Thymus (tissue), 14 donors: ENCODE measurements at places on chromosomes 1 and 21.

- no peak for DNase-seq
Measured at GRCh38 chr1:191886977-191887376, 271.3 kb upstream of the RGS18 start.

DNA sequence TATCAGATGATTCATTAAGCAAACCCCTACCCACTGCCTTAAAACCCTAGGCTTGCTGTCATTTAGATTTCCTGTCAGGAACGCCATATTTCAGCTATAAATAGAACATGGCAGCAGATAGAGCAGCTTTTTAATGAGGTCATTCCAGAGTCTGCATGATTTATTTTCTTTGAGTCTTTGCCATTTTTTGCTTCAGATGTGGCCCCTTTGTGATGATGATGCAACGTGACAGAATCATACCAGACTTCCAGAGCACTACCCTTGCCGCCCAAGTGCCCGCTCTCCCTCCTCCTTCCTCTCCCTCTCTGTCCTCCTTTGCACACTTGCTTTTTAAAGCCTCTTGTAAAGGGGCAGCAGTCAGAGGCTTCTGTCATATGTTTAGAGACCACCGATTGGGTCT is 55.5 kb upstream of the TRIM67 start:
- DNase-seq = no peak

DNA sequence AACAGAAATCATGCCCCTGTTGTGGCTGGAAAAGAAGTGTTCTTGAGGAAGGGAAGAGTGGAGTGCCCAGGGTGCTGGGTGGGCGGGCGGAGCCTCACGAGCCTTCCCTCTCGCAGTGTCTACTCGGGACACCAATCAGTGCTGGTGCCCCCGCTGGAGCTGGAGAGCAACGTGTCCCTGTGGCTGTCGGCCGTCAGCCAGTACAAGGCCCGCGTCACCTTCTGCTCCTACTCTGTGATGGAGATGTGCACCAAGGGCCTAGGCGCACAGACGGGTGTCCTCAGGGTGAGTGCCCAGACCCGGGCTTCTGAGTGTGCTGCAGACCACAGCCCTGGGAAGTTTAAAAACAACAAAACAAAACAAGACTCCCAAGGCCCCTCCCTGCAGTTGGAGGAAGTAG is 47.4 kb downstream of the S100B start:
- DNase-seq = no peak

GRCh38 chr1:116308276-116308675 is 64.8 kb upstream of the ATP1A1 start:
- DNase-seq = no peak

- peak; percentile 88 for DNase-seq
Measured at GRCh38 chr21:17512253-17513213, at the start of gene CXADR. CXADR (plus strand) TSS chr21:17513043; CDS start chr21:17513130, 87 bp downstream.

- no peak for DNase-seq
Measured at GRCh38 chr1:40955266-40955665, 24.2 kb upstream of the CTPS1 start.

DNA sequence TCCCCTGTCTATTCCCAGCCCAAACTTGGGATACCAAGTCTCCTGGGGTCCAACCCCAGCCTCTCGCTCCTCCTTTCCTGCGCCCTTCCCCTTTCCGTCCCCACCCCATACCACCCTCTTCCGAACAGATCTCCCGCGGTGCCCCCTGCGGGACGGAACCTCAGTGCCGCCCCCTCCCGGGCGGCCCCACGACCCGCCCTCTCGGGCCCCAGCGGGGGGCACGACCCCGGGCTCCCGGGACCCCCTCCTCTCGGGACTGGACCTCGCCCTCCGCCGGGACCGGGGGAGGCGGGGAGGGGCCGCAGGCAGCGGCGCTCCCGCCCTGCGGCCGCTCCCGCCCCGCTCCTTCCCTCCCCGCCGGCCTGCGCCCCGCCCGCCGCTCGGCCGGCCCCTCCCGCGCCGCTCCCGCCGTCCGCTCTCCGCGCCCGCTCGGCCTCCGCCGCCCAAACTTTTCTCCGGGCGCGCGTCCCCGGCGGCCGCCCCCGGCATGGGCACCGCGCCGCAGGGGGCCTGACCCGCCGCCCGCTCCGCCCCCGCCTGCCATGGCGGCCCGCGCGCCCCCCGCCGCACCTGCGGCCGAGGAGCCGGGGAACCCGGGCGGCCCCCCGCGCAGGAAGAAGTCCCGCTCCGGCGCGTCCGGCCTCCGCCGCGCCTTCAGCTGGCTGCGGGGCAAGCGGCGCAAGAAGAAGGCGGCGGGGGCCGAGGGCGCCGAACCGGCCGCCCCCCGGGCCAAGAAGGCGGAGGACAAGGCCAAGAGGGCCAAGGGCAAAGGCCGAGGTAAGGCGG is 39.0 kb upstream of the SYNC start:
- DNase-seq = no peak

DNA sequence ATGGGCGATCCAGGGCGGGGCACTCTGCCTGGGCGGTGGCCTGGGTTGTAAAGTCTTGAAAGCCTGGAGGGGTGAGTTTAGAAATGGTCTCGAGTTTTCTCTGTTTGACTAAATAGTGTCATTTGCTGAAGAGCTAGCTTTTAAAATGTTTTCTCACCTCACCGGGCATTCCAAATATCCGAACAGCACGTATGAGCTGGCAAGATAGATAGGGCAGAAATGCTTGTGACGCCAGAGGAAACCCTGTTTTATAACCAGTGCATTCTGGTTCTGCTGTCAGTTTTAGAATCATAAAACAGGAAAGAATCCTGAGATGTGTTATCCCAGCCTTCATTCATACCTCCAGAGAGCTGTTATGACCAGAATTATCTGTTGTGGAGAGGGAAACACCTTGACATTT is 725 bp downstream of the RTCA start:
- no peak for DNase-seq

- DNase-seq = no peak
Measured at GRCh38 chr1:6745073-6745472, 40.2 kb upstream of the CAMTA1 start.

- DNase-seq = no peak
Measured at GRCh38 chr1:206551296-206551985, 44.1 kb downstream of the RASSF5 start.

GRCh38 chr1:218468711-218469110 is 123.6 kb downstream of the TGFB2 start:
- no peak for DNase-seq

GRCh38 chr1:15584489-15585363 is at the start of gene AGMAT:
AGMAT (minus strand) TSS chr1:15585051; CDS start chr1:15584967, 84 bp downstream.
- no peak for DNase-seq

DNA sequence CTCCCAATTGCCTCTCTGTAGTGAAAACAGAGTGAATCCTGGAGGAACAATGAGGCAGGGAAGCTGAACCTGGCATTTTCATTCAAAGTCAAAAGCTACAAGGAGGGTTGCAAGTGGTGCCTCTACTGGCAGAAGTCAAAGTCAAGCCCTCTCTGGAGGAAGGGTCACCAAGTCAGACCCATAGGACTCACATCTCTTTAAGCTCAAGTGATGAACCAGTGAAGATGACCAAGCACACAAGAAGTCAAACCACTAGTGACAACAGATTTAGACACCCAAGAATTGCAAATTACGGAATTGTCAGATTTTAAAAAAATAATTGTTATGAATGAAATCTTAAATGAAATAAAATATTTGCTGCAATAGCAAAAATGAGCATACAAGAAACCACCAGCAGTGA is 81.1 kb upstream of the ATP1B1 start:
- no peak for DNase-seq

- no peak for DNase-seq
Measured at GRCh38 chr1:107145637-107146036, 4.8 kb downstream of the NTNG1 start.

DNA sequence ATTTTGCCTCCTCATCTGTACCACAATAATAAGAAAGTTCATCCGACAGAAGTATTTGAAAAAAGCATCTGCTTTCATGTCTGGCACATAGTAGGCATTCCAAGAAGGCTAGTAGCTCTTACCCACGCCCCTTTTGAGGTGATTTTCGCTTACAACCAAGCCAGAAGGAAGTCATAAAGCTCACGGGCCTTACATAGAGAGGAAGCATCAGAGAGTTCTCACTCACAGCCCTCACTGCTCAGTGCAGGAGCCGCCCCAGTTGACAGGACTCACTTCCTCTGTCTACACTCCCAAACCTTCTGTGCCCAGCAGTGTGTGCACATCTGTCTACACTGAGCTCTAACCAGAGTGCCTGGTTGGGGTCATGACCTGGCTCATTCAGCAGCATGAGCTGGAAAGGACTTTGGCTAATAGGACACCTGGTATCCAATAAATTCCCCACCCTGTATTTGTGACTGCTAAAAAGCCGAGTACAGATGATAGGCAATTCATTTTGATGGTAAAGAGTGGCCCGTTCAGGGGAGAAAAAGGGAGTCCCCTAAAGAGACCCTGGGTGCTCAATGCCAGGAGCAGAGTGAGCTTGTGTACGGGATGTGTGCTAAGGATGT is 36.8 kb upstream of the DUSP10 start:
- no peak for DNase-seq

- DNase-seq = no peak
Measured at GRCh38 chr1:221719987-221720386, 21.9 kb downstream of the DUSP10 start.

DNA sequence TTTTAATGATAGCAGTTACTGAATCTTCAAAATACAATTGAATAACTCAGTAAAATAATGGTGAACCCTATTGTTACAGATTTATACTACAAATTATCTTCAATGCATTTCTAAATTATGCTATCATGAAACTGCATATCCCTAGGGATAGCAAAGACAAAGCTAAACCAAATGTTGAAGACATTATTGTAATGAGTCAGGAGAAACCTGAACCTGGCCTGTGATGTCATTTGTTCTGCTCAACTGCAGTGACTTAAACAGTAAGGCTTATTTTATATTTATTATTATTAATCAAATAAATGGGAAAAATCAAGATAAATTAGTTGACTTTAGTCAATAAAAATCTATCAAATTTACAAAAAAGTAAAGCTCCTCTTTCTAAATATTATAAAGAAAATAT is 100.3 kb downstream of the UCHL5 start:
- DNase-seq = no peak

- DNase-seq = no peak
Measured at GRCh38 chr1:95002540-95003432, 70.0 kb downstream of the ALG14 start.

DNA sequence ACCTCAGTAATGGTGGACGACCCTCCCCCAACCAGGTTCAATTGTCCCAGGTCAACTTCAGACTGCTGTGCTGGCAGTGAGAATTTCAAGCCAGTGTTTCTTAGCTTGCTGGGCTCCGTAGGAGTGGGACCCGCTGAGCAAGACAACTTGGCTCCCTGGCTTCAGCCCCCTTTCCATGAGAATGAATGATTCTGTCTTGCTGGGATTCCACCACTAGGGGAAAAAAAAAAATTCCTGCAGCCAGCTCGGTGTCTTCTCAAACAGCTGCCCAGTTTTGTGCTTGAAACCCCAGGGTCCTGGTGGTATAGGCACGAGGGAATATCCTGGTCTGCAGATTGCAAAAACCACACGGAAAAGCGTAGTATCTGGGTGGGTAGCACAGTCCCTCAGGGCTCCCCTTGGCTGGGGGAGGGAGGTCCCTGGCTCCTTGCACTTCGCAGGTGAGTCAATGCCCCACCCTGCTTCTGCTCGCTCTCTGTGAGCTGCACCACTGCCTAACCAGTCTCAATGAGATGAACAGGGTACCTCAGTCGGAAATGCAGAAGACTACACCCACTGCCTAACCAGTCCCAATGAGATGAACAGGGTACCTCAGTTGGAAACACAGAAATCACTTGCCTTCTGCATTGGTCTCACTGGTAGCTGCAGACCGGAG is 41.5 kb downstream of the GBP6 start:
- DNase-seq = no peak
